ENCODE measurements at places on chromosomes 5 and 9.

- no peak for DNase-seq
These were observed 129.8 kb upstream of the IL12B start for GRCh38 chr5:159459951-159460538.

GRCh38 chr9:25418974-25419373 is 259.3 kb downstream of the TUSC1 start:
- no peak for DNase-seq

DNA sequence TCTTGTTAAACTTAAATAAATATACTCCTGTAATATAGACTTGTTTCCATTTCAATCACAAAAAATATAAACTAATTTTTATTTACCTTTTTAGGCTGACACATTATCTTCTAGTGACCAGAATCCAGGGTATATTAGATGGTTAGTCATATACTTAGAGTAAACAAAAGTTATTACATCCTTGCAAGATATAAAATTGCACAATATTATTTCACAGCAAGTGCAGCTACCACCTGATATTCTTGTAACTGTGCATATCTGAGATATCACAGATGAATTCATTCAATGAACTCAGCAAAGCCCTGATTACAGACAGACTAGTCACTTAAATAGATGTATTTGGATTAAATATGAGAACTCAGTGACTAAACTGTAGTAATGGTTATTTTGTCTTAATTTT is 25.6 kb upstream of the ARRDC3 start:
- no peak for DNase-seq

DNA sequence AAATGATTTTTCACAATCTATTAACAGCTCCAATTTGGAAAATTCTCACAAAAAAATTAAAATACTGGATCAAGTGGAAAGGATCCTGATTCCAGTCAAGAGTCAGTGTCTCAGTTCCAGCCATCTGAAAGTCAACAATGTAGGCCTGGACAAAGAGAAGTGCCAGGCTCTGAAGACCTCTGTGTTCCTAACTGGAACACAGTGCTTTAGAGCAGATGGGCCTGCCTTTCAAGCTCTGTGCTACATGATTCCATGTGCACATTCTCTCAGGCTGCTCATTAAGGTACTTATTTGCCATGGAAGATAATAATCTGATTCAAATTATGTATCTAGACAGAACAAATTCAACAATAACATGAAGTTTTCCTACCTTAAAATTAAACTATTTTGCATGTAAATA is 30.2 kb upstream of the ALDH1A1 start:
- no peak for DNase-seq

- no peak for DNase-seq
These were observed 23.0 kb downstream of the VAV2 start for GRCh38 chr9:133968966-133969617.

DNA sequence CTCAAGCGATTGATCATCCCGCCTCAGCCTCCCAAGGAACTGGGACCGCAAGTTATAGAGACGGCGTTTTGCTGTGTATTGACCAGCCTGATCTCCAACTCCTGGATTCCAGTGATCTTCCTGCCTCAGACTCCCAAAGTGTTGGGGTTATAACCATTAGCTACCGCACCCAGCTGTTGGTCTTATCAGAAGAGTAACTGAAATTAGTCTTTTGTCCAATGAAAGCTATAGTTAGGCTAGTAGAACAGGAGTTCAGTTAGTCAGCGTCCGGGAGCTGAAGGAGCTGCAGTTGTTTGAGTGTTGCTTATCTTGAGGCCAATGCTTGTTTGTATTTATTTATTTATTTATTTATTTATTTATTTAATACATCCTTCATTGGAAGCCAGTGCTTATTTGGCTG is 3.2 kb upstream of the MIGA2 start:
- no peak for DNase-seq

Data from stimulated activated CD4-positive, alpha-beta T cell treated with anti-CD3 and anti-CD28 coated beads, Interleukin-1b, Interleukin-23, amount 100 ng/mL, for 1 hour (primary cell).